ENCODE measurements at places on chromosomes 7 and 10.
A peak's percentile ranks its signal among the peaks of the same experiment; 100 is the strongest.

DNA sequence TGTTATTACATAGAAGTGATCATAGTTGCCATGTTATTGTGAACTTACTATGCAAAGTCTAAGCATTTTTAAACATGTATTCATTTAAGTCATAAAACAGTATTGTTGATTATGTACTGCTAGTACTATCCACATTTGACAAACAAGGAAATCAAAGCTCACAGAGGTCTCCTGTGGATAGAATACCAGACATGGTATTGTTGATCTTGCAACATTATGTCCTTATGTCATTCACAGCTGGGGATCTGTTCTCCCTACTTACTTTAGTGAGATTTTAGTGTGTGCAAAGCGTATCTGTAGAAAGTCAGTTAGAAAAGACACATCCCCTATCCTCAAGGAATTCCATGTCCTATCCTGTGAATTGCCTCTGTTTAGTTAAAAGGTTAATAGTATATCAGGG lies 106.1 kb downstream of the SND1 start:
- no peak for DNase-seq

DNA sequence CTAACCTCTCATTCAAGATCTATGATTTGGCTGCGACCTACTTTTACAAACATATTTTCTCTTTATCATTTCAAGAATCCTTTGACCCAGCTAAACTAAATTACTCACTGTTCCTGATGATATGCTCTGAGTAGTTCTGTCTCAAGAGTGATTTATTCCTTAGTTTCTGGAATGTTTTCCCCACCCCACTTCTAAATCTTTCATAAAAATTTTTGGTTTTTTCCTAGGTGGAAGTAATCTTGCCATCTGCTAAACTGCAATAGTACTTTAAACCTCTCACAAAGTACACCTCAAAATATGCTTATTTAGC lies 170.8 kb downstream of the DNAJC1 start:
- no peak for DNase-seq

- no peak for DNase-seq
Observed at GRCh38 chr10:100637785-100638184, 102.0 kb downstream of the HIF1AN start.

- no peak for DNase-seq
Observed at GRCh38 chr10:6204063-6204340, 1.3 kb downstream of the PFKFB3 start.

DNA sequence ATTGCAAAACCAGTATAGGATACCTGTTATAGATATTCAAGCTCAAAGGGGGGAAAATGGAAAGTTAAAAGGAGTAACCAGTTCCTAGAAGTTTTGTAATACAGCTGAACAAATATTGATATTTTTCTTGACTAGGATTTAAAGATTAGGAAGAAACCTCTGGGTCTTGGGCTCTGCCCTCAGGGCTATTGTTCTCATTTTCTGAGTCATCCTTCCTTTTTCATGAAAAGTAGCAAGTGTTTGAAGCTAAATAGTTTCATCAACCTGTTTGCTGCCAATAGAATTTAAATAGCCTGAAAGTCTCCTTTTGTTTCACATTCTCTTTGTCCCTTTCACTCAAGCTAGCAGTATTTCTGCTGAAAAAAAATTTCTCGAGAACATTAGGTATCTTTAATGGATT lies 1061.1 kb upstream of the GHITM start:
- no peak for DNase-seq

GRCh38 chr10:24213266-24213665 lies 4.3 kb downstream of the KIAA1217 start:
- no peak for DNase-seq

GRCh38 chr10:31390804-31391203 lies 71.8 kb downstream of the ZEB1 start:
- no peak for DNase-seq

GRCh38 chr7:156665101-156665500 lies 24.5 kb downstream of the RNF32 start:
- DNase-seq, result no peak

GRCh38 chr10:48671914-48672595 lies 12.6 kb upstream of the WDFY4 start:
- DNase-seq, result no peak

- DNase-seq, result no peak
Observed at GRCh38 chr10:104267721-104268404, 1.1 kb upstream of the GSTO2 start.

DNA sequence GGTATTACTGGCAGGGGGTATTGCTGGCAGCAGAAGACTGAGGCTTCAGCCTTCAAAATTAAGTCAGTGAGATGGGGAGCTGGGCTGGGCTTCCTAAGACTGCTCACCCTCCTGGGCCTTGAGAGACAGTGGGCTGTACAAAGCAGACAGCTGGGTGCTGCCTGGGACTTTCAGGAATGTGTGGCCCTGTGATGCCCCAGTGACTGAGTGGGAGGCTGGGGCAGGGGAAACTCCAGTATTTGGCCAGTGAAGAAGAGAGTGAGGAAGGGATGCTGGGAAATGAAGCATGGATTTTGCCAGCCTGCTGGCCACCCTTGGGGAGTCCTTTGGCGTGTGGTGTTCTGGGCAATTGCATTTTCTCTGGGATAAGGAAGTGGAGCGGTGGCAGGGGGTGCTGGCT lies 442 bp downstream of the ANKRD2 start:
- no peak for DNase-seq

- no peak for DNase-seq
Observed at GRCh38 chr7:155804431-155804831, 7.8 kb downstream of the SHH start.

DNA sequence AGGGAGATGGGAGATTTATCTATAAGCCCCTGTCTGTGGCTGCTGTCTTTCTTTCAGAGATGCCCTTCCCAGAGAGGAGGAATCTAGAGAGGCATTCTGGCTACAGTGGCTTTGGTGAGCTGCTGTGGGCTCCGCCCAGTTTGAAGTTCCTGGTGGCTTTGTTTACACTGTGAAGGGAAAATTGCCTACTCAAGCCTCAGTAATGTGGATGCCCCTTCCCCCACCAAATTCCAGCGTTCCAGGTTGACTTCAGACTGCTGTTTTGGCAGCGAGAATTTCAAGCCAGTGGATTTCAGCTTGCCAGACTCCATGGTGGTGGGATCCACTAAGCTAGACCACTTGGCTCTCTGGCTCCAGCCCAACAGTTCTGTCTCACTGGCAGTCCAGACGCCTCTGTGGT lies 951.6 kb downstream of the CCSER2 start:
- DNase-seq, result no peak

DNA sequence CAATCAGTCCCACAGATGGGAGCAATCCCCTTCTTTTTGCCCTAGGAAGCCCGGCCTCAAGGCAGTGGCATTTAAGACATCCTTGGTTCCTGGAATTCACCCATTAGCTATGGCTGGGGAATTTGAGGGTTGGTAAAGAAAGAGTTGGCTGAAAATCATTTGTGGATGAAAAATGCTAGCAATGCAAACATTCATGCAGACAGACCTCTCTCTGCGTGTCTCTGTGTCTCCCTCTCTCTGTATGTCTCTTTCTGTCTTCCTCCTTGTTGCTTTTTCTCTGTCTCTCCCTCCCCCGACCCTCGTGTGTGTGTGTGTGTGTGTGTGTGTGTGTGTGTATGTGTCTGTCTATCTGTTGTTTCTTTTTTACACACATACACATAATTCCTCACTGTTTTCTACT lies 19.4 kb downstream of the LDB3 start:
- peak; percentile 46 for DNase-seq

DNA sequence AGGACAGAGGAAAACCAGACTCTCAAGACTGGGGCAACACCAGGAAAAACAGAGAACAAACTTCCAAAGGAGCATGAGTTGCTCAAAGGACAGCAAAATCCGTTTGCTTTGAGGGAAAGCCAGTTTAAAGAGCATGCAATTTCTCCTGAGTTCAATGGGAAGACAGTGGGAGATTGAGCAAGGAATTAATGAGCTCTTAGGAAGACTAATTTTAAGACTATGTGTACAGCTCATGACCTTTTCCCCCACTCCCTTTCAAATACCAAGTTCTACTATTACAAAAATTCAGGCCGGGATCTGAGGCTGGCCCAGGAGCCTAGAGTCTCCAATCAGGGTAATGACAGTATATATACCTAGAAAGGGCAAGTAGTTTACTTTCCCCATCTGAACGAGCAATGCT lies 79.2 kb downstream of the EPDR1 start:
- DNase-seq, result no peak

GRCh38 chr7:154832557-154833138 lies 170.3 kb downstream of the PAXIP1 start:
- no peak for DNase-seq

GRCh38 chr7:14195871-14196270 lies 206.4 kb upstream of the ETV1 start:
- DNase-seq, result no peak

DNA sequence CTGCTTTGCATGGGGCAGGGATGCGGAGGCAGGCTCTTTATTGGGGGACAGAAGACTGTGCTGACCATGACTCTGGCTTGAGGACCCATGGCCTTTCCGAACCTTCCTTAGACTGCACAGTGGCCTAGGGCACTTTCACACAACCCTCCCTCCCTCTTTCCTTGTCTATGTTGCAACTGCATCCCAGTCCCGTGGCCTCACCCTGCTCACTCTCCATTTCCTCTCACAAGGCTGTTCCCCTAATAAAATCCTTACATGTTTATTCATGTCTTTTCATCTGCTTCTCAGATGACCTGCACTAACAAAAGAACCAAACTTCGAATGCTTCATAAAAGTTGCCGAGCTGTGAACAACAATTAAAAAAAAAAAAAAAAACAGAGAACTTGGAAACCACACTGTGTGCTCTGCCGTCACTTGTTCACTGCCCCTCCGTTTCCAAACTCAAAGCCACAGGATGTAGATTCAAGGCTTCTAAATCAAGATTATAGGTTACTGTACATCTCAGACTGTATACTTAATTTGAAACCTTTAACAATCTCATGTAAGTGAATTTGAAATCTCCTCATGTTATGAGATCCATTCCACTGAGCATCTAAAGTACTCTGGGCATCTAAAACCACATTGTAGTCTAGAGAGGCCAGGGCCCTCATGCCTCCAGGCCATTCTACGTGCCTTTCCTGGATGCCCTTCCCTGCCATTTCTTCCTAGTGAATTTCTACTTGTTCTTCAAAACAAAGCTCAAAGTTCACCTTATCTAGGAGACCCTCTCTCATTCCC lies 265.9 kb downstream of the SNX13 start:
- DNase-seq, result no peak

DNA sequence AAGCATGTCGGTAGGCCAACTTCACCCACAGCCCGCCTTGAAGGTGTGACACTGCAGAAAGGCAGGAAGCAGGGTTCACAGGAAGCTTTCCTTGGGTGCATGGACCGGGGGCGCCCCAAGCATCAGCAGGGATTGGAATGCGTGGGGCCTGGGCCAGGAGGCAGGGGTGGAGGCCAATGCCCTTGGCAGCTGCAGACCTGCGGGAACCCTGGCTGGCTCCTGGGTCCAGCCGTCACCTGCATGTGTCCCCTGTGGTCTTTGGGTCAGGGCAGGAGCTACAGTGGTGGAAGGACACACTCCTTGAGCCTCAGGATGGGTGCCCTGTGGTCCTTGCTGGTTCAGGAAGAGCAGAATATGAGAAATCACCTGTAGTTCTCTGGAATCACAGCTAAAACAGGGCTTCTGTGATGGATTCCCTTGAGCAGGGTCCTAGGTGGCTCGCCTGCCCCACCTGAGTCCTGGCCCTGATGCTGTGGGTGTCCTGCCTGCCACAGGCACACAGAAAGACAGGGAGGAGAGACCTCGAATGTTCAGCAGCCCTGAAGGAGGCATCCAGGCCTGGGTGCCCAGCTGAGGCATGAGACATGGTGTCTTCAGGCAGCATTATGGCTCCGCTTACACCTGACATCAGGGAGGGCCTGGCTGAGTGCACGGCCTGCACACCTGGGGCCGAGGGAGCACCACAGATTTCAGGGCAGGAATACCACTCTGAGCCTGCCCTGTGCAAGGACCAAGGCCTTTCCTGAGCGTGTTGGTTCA lies 15.1 kb downstream of the ANTXRL start:
- no peak for DNase-seq

DNA sequence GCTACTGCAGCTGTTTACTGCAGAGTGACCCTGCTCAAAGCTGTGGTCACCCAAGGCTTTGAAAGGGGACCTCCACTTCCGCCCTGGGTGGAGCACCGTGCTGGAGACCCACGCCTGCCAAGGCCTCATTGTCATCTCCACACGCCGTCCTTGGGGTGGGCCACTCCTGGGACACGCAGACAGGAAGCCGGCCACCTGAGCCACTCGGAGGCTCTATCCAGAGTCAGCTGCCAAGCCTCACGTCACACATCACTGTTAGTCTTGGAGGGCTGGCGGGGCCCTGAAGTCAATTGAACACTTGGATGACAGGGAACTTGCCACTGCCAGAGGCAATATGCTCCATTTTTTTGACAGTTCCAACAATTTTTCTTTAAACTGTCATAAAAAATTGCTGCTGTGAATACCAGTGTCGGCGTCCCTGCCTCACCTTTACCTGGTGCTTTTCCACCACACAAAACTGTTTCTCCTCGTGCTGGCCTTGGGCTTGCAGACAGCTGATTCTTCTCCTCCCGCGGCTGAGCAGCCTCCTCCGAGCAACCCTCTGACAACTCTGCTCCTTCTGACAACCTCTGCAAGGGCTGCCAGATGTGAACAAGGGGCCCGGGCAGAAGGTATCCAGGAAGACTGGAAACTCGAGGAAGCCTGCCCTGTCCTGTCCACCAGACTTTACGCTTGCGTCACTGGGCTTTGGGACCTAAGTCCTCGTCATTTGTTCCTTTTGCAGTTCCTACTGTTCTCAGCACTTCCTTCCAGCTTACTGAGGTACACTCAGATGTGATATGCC lies 81.9 kb downstream of the EGFR start:
- DNase-seq, result no peak

GRCh38 chr10:111705021-111705420 lies 478.5 kb downstream of the GPAM start:
- peak; percentile 70 for DNase-seq

GRCh38 chr10:114223066-114223465 lies 16.0 kb upstream of the VWA2 start:
- no peak for DNase-seq

DNA sequence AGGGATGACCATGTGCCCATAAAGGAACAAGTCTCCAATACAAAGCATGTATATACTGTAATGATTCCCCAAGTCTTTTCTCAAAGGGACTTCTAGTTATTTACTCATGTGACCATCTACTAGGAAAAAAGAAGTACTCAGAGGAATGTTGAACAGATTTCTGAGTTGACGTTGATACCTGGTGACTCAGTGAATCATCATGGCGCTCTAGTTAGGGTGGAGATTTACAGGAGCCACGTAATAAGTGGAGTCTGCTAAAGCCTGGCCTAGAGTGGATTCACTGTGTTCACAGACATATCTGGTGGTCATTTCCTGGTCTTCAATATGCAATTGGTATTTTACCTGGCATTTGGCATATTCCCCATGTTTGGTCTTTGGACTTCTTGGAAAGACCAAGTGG lies 302.2 kb upstream of the CACNA2D1 start:
- no peak for DNase-seq

- no peak for DNase-seq
Observed at GRCh38 chr10:77070346-77070745, 567.3 kb downstream of the KCNMA1 start.

DNA sequence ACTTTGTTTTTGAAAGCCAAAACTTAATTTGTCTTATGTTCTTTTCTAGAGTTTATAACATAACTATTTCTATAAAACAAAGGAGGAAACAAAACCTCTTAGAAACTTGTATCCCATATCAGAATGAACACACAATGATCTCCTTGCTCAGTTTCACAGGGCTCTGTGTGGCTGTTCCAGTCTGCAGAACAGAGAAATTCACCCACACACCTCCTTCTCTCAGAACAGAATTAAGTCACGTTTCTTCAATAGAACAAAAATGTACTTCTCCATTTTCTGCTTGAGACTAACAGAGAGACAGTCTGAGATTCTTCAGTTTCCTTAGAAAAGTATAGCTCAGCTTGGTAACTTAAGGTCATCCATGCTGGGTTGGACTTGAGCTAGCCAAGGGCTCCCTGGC lies 15.8 kb upstream of the DOCK1 start:
- DNase-seq, result no peak
